Hindlimb muscle (tissue), 1 donor: ENCODE measurements at places on chromosomes 5 and 9. TPM values are rescaled to one million over a fixed set of nuclear protein-coding genes. Genes with fewer than 3 reads are reported as not detected.

- DNase-seq = no peak
Observed at GRCh38 chr5:97135868-97136267, 6.5 kb downstream of the LIX1 start.

DNA sequence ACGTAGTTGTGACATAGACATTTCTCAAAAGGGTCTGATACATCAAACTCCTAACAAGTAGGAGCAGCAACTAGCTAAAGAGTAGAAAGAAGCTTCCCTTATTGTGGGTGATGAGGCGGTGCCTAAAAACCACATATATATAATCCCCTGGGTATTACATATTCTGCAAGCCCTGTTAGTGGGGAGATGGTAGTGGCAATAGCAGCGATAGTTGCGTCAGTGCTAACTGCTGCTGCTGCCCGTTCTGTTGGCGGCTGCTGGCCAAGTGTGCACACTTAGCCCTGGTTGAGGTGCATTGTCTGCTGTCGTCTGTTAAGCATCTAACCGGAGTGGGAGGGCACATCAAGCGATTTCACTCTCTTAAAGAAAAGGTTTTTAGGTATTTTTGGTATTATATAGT, 35.8 kb downstream of the VLDLR start:
- DNase-seq = no peak

DNA sequence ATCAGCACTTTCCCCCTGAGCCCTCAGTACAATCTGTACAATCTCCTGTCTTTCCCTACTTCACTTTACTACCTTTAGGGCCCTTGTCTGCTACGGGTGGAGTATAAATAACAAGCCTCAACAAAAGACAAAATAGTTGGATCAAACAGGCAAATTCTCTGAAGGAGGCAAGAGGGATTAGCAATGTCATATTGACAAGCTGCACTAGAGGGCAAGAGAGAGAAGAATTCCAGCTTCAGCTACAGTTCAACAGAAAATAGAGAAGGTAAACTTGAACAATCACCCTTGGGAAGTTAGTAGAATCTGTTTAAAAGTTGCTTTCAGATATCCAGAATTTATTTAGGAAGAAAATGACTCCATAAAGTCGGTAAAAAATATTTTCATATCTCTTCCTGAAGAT, 68.4 kb upstream of the IZUMO3 start:
- DNase-seq = no peak

- DNase-seq = no peak
Observed at GRCh38 chr5:6905423-6905822, 192.2 kb downstream of the TENT4A start.

GRCh38 chr5:118479285-118479684, 509.1 kb downstream of the DTWD2 start:
- DNase-seq = no peak

- no peak for DNase-seq
Observed at GRCh38 chr5:5588887-5589826, 166.7 kb downstream of the ICE1 start.

GRCh38 chr9:120580051-120580896, at the start of gene CDK5RAP2:
Gene CDK5RAP2 (minus strand): TSS chr9:120580167. CDS start chr9:120579978, 189 bp downstream.
- peak; percentile 95 for DNase-seq

Gene C9orf153
- polyA plus RNA-seq = 0.22 TPM

DNA sequence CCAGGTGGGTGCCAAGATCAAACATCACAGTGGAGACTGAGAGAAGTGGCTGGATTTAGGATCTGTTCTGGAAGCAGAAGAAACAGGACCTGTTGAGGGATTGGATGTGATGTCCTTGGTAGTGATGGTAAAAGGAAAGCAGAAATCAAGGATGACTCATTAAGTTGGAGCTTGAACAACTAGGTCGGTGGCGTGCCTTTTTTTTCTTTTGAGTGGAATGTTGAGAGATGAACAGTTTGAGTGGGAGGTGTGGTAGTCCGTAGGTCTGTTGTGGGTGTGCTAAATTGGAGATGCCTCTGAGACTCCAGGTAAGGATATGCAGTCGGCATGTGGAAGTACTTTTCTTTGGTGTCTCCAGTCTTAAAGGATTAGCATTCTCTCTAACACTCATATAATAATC, 92.1 kb upstream of the IL12B start:
- no peak for DNase-seq

Gene SIT1
- not detected for polyA plus RNA-seq

Gene KIF20A
- polyA plus RNA-seq = 17.5 TPM

- DNase-seq = no peak
Observed at GRCh38 chr5:127153031-127153430, 79.7 kb upstream of the C5orf63 start.

Gene PAX5
- 0.21 TPM for polyA plus RNA-seq

- DNase-seq = no peak
Observed at GRCh38 chr9:113580041-113580953, 116.8 kb downstream of the RGS3 start.

GRCh38 chr5:172923539-172923938, 35.7 kb upstream of the RPL26L1 start:
- DNase-seq = no peak

GRCh38 chr5:168734620-168735300, 155.6 kb upstream of the PANK3 start:
- no peak for DNase-seq

Gene RELL2
- polyA plus RNA-seq = 0.12 TPM

Gene CCDC171
- polyA plus RNA-seq = 2.2 TPM

- DNase-seq = no peak
Observed at GRCh38 chr5:152864991-152865390, 459.9 kb upstream of the NMUR2 start.
